ENCODE measurements at places on chromosomes 2 and 18.

GRCh38 chr2:56390644-56391043, 206.9 kb downstream of the CCDC85A start:
- DNase-seq: no peak

DNA sequence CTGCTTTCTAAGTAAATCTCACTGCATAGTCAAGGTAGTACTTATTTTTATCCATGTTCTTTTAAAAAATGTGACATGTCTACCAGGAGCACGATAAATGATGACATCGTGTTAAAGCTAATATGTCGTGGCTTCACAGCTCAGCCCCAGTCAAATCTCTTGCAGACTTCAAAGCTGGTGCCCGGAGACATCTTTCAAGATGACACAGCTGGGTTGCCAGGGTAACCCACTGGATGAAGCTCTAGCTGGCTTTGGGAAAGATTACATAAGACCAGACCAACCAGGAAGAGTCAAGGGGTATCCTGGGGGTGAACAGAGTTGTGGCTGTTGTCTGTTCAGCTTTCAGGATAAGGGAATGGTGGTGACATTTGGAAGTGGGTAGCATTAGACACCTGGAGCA, 67.8 kb downstream of the VSNL1 start:
- no peak for DNase-seq

GRCh38 chr2:112774536-112775285, 9.6 kb downstream of the IL1A start:
- no peak for DNase-seq

DNA sequence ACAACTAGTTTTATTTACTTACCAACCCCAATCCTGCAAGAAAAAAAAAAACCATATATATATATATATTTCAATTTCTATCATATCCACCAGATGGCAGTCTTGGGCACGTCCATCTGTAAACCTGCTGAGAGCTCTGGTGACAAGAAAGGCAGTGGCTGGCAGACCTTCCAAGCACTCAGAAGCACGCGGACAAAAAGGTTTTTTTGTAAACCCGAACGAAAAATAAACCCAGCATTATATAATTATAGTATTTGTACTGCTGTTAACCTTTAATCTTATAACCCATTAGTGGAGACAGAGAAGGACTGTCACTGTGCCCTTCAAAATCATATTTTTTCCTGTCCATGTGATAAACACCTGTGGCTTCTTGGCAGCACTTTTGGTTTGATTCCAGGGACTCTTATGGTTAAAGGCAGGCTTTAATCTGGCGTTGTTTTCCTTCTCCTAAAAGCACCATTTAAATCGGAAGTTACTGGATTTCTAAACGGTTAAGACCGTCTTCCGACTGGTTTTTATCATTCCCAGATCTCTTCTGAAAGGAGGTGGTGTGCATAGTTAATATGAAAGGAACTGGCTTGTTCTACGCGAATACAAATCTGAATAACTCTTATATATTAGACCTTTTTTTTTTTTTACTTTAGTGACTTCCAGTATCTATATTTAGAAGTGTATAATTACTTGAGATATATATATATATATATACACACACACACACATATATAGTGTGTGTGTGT, 31.0 kb upstream of the SLC3A1 start:
- peak; percentile 34 for DNase-seq

Data from substantia nigra (tissue), 51 donors.